Activated naive CD8-positive, alpha-beta T cell treated with anti-CD3 and anti-CD28 coated beads, Interleukin-2, amount 10 ng/mL, durations not matched to agents 7 days and 5 days (primary cell): ENCODE measurements at places on chromosomes 12 and 14. TPM values are rescaled to one million over a fixed set of nuclear protein-coding genes. Genes with fewer than 3 reads are reported as not detected.

DNA sequence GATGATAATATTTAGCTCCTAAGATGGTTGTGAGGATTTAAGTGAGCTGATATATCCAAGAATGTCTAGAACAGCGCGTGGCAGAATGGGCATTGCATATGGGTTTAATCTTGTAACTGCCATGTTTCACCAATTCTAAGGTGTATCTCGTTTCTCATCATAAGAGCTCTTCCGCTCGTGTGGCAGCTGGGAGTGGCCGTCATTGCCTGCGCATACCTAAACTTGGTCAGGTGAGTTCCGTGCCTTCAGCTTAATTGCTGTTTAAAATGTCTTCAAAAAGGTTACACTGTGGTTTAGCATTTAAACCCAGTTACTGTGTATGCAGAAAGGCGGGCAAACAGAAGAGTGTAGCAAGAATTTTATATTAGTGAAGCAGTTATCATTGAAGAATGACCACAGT lies 4.5 kb upstream of the AQP2 start:
- H3K27ac ChIP-seq, result no peak overlapping the region
- H3K4me1 ChIP-seq, result peaks cover 7% of the 10 kb centered on the region
- DNase-seq, result no peak
- H3K36me3 ChIP-seq, result no peaks in the 10 kb centered on the region
- no peak overlapping the region for H3K4me3 ChIP-seq

DCAF4 gene
- total RNA-seq, result 18.3 TPM

- no peak for DNase-seq
- H3K27ac ChIP-seq, result no peak overlapping the region
- no peak overlapping the region for H3K4me3 ChIP-seq
- H3K4me1 ChIP-seq, result peaks cover 12% of the 10 kb centered on the region
Observed at GRCh38 chr14:61670576-61670975, 24.7 kb upstream of the HIF1A start.

GRCh38 chr12:102948941-102949352 lies 8.5 kb upstream of the ASCL1 start:
- no peak overlapping the region for H3K27ac ChIP-seq
- H3K4me3 ChIP-seq, result no peak overlapping the region
- peaks cover 3% of the 10 kb centered on the region for H3K36me3 ChIP-seq

GRCh38 chr14:24066496-24067132 lies 4.7 kb upstream of the CPNE6 start:
- DNase-seq, result no peak
- H3K4me1 ChIP-seq, result no peaks in the 10 kb centered on the region
- peaks cover 2% of the 10 kb centered on the region for H3K27me3 ChIP-seq
- H3K27ac ChIP-seq, result no peak overlapping the region

- H3K36me3 ChIP-seq, result no peaks in the 10 kb centered on the region
- no peaks in the 10 kb centered on the region for H3K27me3 ChIP-seq
- H3K27ac ChIP-seq, result no peak overlapping the region
- no peak overlapping the region for H3K4me3 ChIP-seq
- H3K4me1 ChIP-seq, result no peaks in the 10 kb centered on the region
Observed at GRCh38 chr14:96098309-96098998, 59.3 kb downstream of the C14orf132 start.

GRCh38 chr14:105412771-105413543 lies 6.7 kb upstream of the MTA1 start:
- H3K36me3 ChIP-seq, result no peaks in the 10 kb centered on the region
- no peak for DNase-seq
- H3K27me3 ChIP-seq, result peaks cover 46% of the 10 kb centered on the region
- H3K4me1 ChIP-seq, result peaks cover 7% of the 10 kb centered on the region
- H3K27ac ChIP-seq, result no peak overlapping the region
- H3K4me3 ChIP-seq, result no peak overlapping the region

CFAP54 gene
- total RNA-seq, result 1.8 TPM

DNA sequence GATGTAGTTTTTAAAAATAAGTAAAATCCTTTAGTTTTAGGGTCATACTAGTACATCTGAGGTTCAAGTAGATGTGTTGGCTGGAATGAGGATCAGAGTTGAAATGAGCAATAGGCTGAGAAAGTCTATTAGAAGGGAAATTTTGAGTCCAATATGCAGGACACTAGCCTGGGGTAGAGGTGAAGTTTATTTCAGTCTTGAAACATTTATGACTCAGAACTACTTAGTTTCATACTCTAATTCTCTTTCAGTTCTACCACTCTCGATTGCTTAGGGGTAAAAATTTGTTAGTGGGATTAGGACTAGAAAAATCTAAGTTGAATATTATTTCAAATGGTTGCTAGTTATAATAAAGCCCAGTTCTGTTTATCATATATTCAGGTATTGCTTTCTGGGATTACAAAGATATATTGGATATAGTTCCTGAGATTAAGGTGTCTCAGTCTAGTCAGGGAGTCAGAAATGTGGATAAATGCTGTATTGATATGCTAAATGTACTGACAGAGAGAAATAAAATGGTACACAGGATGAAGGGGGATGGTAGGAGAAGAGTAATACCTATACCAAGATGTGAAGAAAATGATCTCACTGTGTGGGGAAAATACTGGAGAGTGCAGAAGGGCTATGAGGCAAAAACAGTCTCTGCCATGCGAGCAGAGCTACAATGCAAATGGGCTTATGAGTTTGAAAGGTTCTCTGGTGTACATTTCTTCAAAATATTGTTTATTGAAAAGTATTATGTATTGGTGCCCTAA lies 395.8 kb upstream of the FBXO33 start:
- no peaks in the 10 kb centered on the region for H3K4me1 ChIP-seq
- no peaks in the 10 kb centered on the region for H3K27me3 ChIP-seq
- no peak overlapping the region for H3K27ac ChIP-seq
- H3K36me3 ChIP-seq, result no peaks in the 10 kb centered on the region
- no peak overlapping the region for H3K4me3 ChIP-seq
- DNase-seq, result no peak

DNA sequence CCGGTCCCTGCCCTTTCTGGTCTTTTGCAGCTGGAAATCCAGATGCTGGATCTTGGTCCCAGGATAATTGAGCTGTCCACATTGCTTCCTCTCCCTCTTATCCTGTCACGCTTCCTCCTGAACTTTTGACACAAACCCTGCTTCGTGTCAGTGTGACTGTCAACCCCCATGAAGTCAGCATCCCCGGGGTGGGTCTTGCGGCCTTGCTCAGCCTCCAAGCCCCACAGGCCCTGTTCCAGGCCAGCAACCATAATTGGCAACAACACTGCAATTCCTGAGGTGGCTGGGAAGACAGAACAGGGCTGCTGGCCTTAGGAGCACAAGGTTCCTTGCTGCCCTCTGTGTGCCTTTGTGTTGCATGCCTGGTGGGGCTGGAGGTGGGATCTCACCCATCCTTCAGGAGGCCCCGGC lies 74.9 kb downstream of the NTF3 start:
- H3K27ac ChIP-seq, result no peak overlapping the region
- peaks cover 4% of the 10 kb centered on the region for H3K27me3 ChIP-seq
- peaks cover 2% of the 10 kb centered on the region for H3K4me1 ChIP-seq
- H3K36me3 ChIP-seq, result no peaks in the 10 kb centered on the region
- H3K4me3 ChIP-seq, result no peak overlapping the region
- DNase-seq, result no peak

DDIT3 gene
- 34.4 TPM for total RNA-seq
